ENCODE measurements at places on chromosomes 5 and 9.

DNA sequence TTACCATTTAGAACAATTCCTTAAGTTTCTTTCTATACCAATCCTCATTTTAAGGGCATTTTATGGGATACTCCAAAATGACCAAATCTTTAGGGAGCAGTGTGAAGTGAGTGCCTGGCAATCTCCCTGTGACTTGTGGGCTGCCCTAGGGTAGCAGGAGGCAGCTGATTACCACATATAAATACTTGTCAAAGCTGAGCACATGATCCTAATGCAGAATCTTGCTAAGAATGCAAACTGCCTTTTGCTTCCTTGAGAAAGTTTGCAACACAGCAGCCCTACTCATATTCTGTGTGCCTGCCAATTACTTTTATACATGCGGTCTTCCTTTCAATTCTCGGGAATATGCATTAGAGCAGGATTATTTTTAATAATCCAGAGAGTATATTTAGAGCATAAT is 18.2 kb upstream of the NREP start:
- no peak for DNase-seq

- no peak for DNase-seq
Observed at GRCh38 chr9:124266826-124267201, 9.1 kb downstream of the NEK6 start.

DNA sequence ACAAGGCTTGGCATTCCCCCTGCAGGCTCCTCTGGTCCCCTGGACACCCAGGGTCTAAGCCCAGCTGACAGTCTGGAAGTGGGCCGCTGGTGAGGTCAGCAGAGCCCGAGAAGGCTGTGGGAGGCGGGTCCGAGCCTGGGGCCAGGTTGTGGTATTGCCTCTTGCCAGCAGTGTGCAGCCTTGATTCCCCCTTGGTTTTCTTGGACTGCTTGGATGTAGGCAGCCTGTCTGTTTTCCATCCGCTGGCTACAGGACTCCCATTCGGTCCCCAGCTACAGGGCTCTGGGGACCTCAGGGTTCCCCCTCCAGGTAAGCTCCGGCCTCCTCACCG is 1.6 kb downstream of the AIF1L start:
- DNase-seq: no peak

- DNase-seq: no peak
Observed at GRCh38 chr5:72256536-72256935, 63.5 kb downstream of the MRPS27 start.

DNA sequence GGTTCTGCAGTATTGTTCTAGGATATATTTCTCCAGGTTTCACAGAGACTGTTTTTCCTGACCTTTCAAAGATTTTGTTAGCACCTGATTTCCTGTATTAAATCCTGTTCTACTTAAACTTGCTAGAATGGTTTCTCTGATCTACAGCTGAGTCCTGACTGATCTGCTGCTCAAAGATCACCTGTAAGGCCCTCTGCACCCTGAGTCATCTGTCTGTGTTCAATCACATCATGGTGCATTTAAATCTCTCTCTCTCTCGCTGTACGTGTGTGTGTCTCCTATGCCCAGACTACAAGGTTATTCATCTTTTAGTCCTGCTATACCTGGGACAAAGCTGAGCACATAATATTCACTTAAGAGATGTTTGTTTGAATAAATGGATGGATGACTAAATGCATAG is 13.3 kb upstream of the C5orf63 start:
- DNase-seq: no peak

- DNase-seq: no peak
Observed at GRCh38 chr9:126756876-126757415, 47.9 kb upstream of the ZBTB43 start.

GRCh38 chr5:134189031-134189430 is 12.3 kb upstream of the SKP1 start:
- no peak for DNase-seq

DNA sequence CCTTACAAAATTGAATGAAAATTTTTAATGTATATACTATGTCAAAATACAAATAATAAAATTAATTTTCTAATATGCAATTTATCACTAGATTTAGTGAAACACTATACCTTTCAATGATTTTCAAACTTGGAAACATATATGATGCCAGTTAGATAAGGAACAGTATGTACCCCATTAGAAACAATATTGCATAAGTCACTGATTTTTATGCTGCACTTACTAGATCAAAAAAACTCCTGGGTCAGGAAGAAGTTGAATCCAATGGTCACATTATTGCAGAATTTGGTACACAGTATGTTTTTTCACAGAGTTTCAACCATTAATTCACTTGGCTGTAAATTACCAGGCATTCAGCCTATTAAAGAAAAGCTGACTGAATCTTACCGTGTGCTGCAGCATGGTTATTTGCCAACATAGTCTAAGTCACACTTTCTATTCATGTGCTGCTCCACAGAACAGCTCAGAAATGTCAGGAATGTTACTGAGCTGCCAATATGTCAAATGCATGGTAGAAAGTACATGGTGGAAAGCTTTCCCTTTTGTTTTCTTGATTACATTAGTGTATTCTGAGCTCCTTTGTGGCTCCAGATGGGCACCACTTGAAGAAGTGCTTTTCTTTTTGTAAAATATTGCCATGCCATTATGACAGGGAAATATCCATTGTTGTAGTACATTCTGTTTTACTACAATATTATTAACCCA is 9.9 kb upstream of the PRR16 start:
- peak; percentile 51 for DNase-seq

DNA sequence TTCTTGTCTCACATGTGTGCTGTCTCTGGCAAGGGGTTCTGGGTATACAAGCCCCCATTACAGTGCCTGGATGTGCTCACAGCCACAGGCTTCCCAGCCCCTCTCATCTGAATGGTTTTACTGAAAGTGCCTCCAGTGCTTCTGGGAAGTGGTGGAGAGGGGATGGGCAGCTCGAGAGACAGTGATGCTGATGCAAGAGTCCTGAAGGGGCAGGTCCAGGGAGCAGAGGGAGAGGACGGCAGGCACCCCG is 93.5 kb downstream of the PHF2 start:
- no peak for DNase-seq

- DNase-seq: peak; percentile 90
Observed at GRCh38 chr5:88785746-88786565, 97.0 kb downstream of the MEF2C start.

DNA sequence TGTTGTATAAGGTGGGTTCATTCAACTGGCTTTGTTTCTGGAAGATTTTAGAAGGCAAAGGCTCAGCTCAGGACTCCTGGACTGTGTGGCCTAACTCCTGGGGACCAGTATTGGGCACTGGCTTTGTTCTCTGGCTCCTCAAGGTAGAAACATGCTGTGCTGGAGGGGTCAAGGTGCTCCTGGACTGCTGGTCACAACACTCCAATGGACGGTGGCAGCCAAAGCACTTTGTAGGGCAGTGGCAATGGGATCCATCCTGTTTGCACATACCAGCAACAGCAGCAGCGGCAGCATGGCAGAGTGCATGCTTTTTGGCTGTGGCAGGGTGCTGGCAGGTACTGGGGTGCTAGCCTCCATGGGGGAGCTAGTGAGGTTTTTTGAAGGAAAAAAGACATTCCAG is 65.3 kb downstream of the SLCO6A1 start:
- no peak for DNase-seq

DNA sequence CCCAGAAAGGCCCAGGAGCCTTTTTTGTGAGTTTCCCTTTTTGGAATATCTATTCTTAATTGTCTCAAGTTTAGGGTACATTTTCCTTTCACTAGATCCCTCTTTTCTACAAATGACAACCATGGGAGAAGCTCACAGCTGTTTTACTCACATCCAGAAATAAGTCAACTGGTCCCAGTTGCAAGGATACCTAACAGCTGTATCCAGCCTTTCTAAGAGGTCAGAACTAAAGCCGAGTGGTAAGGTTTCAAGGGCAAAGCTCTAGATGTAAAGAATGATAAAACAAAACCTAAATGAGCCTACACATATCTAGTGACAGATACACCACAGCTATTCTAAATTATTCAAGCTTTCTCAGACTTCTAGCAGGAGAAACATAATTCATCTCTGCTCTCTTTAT is 4.4 kb downstream of the FGF10 start:
- no peak for DNase-seq

DNA sequence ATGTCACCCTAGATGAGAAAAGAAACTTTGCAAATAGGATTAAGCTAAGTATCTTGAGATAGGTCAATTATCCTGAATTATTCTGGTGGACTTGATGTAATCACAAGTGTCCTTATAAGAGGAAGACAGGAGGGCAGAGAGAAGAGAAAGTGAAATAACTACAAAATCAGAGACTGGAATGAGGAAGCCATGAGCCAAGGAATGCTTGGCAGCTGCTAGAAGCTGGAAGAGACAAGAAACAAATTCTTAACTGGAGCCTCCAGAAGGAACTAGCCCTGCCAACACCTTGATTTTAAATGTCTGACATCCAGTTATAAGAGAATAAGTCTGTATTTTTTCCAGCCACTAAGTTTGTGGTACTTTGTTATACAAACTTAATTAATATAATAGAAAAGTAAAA is 480.0 kb downstream of the NR2F1-AS1 start:
- no peak for DNase-seq

DNA sequence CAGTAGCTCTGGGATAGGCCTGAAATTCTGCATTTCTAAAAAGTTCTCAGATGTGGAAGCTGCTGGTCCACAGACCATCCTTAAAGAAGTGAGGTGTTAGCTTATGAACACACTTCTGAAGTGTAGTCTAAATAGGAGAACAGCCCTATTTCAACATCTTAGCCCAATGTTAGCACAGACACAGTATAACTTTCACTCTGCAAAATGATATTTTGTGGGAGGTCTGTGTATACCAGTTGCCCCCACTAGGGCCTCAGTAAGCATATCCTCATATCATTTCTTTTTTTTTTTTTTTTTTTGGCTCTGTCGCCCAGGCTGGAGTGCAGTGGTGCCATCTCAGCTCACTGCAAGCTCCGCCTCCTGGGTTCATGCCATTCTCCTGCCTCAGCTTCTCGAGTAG is 7.5 kb upstream of the HABP4 start:
- DNase-seq: no peak

GRCh38 chr5:53039855-53040254 is 50.7 kb downstream of the ITGA2 start:
- DNase-seq: no peak

GRCh38 chr5:154862766-154863165 is 4.3 kb downstream of the CNOT8 start:
- no peak for DNase-seq

- DNase-seq: no peak
Observed at GRCh38 chr5:124236361-124237205, 509.9 kb downstream of the ZNF608 start.

DNA sequence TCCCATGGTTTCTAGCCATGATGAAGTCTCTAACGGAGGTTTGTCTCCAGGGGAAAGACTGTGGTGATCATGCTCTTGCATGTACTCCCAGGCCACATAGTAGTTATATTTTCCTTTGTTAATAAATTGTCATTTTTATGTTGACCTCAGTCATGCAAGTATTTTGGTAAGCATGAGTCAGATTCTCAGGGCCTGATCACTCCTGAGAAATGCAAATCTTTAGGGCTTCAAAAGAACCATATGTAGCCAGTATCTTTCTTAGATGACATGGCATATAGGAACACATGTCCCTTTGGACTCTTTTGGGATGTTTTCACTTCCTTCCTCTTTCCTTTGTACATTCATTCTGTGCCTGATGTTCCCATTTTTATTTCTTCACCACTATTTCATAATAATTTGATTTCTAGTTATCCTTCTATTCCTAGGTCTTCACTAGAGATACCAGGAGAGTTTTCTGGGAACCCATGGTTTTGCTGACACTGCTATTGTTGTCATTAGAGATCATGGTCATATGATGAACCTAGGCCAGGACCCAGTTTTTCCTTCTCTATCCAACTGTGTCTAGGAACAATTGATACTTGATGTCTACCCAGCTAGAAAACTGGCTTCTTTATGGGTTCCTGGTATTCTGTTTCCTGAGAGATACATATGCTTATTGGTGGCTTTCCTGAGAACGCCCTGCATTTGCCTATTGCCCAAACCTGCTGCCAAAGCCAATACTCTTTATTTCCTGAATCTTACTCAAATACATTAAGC is 248.1 kb upstream of the NREP start:
- DNase-seq: peak; percentile 48

DNA sequence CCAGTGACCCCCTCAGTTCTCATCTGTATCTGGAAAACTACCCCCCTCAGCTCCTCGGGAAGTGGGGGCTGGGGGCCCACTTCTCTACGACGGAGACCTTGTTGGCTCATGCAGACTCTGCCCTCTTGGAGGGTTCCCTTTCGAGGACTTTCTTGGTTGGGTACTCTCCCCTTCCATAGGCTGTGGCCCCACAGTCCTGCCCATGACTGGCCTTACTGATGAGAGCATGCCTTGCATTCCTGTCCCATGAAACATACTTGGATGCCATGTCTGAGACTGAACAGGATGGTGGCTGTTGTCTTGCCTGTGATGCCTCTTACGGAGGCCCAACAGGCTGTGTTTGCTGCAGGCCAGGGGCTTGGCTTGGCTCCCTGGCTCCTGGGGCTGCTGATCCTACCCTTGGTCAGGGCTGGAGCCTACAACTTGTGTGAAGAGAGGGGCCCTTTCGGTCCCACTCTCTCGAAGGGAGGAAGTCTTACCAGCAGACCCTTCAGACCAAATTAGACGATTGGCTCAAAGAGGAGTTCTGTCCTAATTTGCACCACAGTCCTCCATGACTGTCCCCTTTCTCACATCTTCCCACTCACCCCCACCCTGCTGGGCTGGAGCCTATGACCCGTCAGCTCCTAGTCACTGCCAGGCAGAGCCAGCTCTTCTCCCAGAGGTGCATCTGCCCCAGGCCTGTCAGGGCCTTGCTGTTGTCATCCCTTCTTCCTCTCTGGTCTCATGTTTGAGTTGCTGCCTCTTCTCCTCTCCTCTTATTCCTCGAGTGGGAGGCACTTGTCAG is 109.9 kb downstream of the CACNA1B start:
- peak; percentile 35 for DNase-seq

DNA sequence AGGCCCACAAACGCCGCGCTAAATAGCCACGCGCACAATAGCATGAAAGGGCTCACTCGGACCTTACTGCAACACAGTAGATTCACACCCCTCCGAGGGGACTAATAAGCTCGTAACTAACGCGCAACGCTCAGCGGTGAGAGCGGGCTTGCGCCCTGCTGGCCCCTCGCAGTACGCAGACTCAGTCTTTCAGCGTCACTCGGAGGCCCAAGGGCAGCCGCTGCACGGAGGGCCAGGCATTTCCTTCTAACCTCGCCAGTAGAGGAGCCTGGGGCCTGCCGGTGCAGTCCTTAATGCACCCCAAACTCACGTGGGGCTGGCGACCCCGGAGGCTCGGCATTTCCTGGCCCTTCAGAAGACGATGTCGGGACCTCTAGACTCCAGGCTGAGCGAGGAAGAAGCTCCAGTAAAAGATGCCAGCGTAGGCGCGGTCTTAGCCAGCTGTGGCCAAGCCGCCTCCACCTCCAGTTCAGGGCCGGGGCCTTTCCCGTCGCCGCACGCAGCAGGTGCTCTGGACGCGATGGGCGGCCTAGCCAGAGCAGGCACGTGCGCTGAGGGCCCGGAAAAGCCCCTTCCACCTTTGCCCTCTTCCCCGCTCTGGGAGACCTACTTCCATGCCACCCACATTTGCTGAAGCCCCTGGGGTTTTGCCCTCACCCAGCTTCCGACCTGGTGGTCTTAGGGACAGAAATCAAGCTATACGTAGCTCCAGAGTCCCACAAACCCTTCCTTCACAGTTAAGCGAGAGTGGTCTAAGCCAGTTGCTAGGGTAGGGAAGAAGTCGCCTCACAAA is 38.3 kb upstream of the TIFAB start:
- no peak for DNase-seq

- no peak for DNase-seq
Observed at GRCh38 chr5:175121457-175121856, 322.5 kb downstream of the DRD1 start.
